ENCODE measurements at places on chromosomes 16 and 17.
A peak's percentile ranks its signal among the peaks of the same experiment; 100 is the strongest.

DNA sequence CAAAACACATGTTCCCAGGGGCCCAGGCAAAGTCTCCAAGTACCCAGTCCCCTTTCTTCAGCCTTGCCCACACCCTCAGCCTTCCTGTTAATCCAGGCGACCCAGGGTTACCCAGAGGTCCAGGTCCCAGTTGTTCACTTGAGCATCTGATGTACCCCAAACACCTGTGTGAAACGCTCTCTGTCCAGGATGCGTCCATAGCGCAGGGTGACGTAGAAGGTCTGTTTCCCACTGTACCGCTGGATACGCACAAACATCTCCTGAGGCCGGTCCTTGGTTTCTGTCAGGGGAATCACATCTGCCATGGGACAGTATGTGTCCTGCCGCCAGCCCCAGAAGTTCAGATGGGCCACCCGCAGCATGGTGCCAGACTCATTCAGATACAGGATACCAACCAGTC lies 1.6 kb downstream of the TMEM186 start:
- DNase-seq, result no peak

GRCh38 chr16:17368446-17368845 lies 102.3 kb downstream of the XYLT1 start:
- no peak for DNase-seq

- no peak for DNase-seq
Measured at GRCh38 chr17:17377071-17377967, 74.1 kb downstream of the NT5M start.

- no peak for DNase-seq
Measured at GRCh38 chr17:60079401-60080243, 901 bp upstream of the HEATR6 start.

- DNase-seq, result peak; percentile 37
Measured at GRCh38 chr16:84608282-84608681, 9.6 kb downstream of the COTL1 start.

DNA sequence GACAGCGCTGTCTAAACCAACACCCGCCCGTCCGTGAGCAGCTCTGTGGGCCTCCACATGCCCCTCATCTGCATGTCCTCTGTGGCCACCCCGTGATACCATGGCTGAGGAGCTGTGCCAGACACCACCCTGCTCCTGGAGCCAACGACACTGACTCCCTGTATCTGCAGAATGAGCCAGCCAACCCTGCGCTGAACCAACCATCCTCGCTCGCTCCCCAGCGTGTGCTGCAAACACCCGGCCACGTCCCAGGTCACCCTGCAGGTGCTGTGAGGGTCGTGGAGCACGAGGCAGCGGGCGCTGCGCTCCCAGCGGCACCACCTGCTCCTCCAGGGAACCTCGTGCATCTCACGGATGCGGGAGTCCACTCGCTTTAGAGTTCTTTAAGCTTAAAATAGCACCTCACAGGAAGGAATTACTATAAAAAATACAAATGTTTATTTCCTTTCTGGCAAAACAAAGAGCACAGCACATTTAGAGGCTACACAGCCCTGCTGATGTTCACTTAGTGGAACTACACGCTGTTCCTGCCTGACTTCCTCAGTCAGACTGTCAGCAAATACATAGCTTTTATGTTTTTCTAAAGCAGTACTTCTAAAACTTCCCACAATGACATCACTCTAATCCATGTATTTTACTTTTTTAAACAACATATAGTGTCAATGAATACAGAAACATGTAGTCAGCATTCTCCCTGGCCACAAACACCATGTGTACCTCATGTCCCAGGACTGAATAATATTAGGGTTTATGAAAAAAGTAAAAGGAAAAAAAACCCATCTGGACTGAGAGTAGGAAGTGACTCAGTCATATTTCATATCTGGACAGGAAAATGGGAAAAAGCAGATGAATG lies 43.5 kb downstream of the MAP1LC3B start:
- DNase-seq, result no peak

- peak; percentile 6 for DNase-seq
Measured at GRCh38 chr17:6555331-6556120, 829 bp downstream of the PITPNM3 start.

GRCh38 chr16:67613808-67614207 lies 31.1 kb upstream of the CARMIL2 start:
- DNase-seq, result peak; percentile 28

DNA sequence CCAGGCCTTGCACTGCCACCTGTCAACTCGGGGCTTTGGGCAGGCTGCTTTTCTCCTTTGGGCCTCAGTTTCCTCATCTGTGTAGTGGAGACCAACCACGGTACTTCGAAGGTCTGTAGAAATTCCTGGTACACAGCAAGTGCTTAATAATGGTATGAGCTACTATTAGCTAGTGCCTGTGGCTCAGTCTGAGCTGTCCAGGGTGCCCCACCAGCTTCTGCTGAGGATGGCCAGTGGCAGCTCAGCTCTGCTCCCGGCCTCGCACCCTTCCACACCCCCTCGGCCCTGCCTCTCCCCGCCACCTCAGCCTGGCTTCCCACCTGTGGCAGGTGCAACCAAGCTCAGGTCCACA lies 26.2 kb upstream of the PLCG2 start:
- DNase-seq, result no peak

Measured in activated CD4-positive, alpha-beta T cell treated with anti-CD3 and anti-CD28 coated beads, Interleukin-2, amount 50 U/mL, for 48 hours (primary cell).